Activated CD8-positive, alpha-beta T cell treated with anti-CD3 and anti-CD28 coated beads for 36 hours (primary cell): ENCODE measurements at places on chromosomes 4 and X. TPM values are rescaled to one million over a fixed set of nuclear protein-coding genes. Genes with fewer than 3 reads are reported as not detected.

The SSX2 gene
- total RNA-seq, result not detected

DNA sequence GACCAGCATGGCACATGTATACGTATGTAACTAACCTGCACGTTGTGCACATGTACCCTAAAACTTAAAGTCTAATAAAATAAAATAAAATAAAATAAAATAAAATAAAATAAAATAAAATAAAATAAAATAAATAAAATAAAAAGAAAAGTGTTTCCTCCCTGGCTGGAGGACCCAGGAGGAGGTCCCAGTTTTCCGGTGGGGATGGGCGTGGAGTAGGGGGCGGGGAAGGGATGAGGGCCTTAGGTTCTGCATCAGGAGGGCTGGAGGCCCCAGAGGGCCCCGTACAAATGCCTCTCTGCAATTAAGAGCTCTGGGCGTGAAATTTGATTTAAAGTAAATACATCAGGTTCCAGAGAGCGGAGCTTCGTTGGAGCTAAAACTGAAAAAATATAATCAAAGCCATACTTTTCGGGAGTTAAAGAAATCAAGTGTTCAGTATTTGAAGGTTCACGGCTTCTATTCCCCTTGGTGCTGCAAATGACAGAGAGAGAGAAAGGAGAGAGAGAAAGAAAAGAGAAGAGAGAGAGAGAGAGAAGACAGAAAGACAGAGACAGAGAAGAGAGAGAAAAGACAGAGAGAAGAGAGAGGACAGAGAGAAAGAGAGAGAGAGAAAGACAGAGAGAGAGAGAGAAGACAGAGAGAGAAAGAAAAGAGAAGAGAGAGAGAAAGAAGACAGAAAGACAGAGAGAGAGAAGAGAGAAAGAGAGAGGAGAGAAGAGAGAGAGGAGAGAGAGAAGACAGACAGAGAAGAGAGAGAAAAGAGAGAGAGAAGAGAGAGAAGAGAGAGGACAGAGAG lies 8.7 kb upstream of the SHOX start:
- no peak for DNase-seq
- no peaks in the 10 kb centered on the region for H3K36me3 ChIP-seq
- peaks cover 50% of the 10 kb centered on the region for H3K27me3 ChIP-seq
- H3K4me1 ChIP-seq, result peaks cover 9% of the 10 kb centered on the region
- H3K4me3 ChIP-seq, result no peak overlapping the region

- H3K27me3 ChIP-seq, result peaks cover 4% of the 10 kb centered on the region
- DNase-seq, result no peak
- H3K27ac ChIP-seq, result no peak overlapping the region
- no peak overlapping the region for H3K4me3 ChIP-seq
These were observed 53.0 kb upstream of the PROM1 start for GRCh38 chr4:16136827-16137226.

The TENM3 gene
- total RNA-seq, result not detected

The SH3D19 gene
- total RNA-seq, result not detected

The MAGEB6B gene
- total RNA-seq, result not detected

The MAGEE2 gene
- total RNA-seq, result not detected

- H3K4me1 ChIP-seq, result peaks cover 12% of the 10 kb centered on the region
- peak overlapping the region; percentile 100 for H3K27ac ChIP-seq
- H3K27me3 ChIP-seq, result no peaks in the 10 kb centered on the region
- DNase-seq, result no peak
- H3K36me3 ChIP-seq, result peaks cover 17% of the 10 kb centered on the region
These were observed 12.4 kb upstream of the ZCCHC13 start for GRCh38 chrX:74291577-74291963.

The SEC24D gene
- 26.4 TPM for total RNA-seq

- no peak overlapping the region for H3K4me3 ChIP-seq
- no peaks in the 10 kb centered on the region for H3K36me3 ChIP-seq
- H3K27me3 ChIP-seq, result peaks cover 17% of the 10 kb centered on the region
- no peak for DNase-seq
- no peak overlapping the region for H3K27ac ChIP-seq
These were observed 9.9 kb downstream of the L1CAM start for GRCh38 chrX:153876112-153876491.
